ENCODE measurements at places on chromosomes 7 and 10.

- DNase-seq, result no peak
Observed at GRCh38 chr10:119283818-119284217, 76.4 kb downstream of the GRK5 start.

GRCh38 chr10:70363971-70364771 lies 18.3 kb downstream of the LRRC20 start:
- peak; percentile 79 for DNase-seq

- no peak for DNase-seq
Observed at GRCh38 chr10:48655411-48656240, 29.0 kb upstream of the WDFY4 start.

- no peak for DNase-seq
Observed at GRCh38 chr7:42886129-42886528, 25.7 kb downstream of the C7orf25 start.

GRCh38 chr10:123517426-123517825 lies 148.7 kb upstream of the GPR26 start:
- no peak for DNase-seq

- peak; percentile 58 for DNase-seq
Observed at GRCh38 chr7:92836489-92836999, at the start of gene CDK6. Gene CDK6 (minus strand): TSS chr7:92836573. CDS start chr7:92833323, 3,250 bp downstream.

DNA sequence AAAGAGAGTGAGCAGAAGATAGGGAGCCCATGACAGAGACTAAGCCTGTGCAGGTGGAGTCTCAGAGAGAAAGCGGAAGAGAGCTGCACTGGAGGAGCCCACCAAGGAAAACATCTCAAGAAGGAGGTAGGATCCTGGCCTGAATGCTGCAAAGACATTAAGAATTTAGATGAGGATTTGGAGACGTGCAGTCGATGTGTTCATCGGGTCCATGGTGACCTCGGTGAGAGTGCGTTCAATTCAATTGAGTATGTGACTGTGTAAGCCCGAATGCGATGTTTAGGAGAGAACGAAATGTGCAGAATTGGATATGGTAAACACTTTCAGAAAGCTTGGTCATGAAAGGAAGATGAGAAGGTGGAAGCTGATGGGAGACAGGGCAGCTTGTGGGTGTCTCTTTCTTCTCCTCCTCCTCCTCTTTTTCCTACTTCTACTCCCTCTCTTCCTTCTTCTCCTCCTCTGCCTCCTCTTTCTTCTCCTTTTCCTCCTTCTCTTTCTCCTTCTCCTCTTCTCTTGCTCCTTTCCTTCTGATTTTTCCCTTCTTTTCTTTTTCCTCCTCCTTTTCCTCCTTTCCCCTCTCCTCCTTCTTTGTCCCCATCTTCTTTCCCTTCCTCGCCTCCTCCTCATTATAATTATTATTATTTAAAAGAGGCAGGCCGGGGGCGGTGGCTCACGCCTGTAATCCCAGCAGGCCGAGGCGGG lies 276.0 kb downstream of the RPS24 start:
- DNase-seq, result no peak

DNA sequence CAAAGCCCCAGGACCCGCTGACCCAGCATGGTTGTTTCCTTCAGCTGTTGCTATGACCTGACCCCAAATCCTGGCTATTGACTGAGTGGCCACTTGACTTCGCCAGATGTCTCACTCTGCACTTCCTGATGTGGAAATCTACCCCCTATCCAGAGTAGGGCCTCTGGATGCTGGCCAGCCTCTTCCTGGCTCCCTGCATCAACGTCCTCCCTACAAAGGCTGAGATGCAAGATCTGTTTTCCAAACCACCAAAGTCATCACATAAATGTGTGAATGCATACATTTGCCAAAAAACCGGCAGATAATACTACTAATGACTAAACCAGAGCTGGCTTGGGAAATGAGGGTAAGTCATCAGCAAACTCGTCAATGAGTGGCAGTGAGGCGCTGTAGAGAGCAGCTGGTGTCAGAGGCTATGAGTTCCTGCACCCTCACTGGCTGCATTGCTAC lies 70.4 kb downstream of the PYROXD2 start:
- DNase-seq, result no peak

DNA sequence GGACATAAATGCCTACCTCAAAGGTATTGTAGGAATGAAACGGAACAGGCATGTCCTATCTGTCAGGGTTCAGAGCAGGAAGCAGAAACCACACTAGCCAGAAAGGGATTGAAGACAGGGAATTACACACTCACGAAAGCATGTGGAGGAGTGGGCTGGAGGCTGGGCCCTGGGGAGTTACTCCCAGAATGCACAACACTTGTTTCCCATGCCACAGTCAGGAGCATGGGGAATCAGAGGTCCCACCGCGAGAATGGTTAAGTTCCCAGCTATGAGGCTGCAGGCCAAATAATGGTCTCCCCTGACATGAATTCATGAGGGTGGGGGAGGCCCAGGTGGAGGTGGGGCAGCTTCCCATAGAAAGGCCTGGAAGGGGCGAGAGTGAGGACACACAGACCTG lies 212.7 kb downstream of the HERPUD2 start:
- DNase-seq, result no peak

DNA sequence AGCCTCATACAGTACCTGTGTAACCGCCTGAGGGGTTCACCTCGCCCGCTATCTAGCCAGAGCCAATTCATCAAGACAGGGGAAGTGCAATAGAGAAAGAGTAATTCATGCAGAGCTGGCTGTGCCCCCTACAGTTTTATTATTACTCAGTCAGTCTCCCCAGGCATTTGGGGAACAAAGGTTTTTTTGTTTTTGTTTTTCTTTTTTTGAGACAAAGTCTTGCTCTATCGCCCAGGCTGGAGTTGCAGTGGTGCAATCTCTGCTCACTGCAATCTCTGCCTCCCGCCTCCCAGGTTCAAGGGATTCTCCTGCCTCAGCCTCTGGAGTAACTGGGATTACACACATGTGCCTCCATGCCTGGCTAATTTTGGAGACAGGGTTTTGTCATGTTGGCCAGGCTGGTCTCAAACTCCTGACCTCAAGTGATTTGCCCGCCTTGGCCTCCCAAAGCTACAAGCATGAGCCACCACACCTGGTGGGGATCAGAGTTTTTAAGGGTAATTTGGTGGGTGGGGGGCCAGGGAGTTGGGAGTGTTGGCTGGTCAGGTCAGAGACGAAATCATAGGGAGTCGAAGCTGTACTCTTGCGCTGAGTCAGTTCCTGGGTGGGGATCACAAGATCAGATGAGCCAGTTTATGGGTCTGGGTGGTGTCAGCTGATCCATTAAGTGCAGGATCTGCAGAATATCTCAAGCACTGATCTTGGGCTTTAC lies 116.5 kb downstream of the MARCHF5 start:
- no peak for DNase-seq

DNA sequence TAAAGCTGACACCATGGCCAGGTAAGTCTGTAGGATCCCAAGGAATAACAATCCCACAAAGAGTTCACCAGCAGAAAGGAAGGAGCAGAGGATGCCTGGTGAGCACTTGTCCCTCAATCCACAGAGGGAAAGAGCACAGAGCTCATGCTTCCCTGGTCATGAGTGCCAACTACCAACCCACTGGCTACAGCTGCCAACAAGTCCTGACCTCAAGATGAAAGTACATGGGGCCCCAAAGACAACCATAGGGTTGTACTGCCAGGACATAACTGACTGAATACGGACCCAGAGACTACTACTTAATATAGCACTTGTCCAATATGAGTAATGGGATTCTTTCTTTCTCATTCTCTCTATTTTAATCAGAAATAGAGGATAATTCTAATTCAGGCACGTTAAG lies 83.3 kb downstream of the JCAD start:
- no peak for DNase-seq

DNA sequence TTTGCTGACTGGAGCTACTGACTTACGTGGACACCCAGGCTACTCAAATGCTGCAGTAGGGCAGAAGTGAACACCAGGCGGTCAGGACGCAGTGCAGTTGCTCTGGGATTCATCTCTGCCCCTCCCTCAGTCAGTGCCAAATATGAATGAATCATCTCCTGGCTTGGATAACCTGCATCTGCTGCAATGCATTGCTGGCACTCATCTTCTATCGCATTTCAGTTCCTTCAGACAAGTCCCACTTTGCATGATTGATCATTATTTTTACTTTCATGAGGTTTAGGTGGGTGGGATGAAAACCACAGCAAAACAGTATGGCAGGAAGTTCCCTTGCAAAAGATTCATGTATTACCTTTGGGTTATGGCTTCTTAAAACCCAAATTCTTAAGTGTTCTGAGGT lies 224.6 kb upstream of the NRP1 start:
- no peak for DNase-seq

DNA sequence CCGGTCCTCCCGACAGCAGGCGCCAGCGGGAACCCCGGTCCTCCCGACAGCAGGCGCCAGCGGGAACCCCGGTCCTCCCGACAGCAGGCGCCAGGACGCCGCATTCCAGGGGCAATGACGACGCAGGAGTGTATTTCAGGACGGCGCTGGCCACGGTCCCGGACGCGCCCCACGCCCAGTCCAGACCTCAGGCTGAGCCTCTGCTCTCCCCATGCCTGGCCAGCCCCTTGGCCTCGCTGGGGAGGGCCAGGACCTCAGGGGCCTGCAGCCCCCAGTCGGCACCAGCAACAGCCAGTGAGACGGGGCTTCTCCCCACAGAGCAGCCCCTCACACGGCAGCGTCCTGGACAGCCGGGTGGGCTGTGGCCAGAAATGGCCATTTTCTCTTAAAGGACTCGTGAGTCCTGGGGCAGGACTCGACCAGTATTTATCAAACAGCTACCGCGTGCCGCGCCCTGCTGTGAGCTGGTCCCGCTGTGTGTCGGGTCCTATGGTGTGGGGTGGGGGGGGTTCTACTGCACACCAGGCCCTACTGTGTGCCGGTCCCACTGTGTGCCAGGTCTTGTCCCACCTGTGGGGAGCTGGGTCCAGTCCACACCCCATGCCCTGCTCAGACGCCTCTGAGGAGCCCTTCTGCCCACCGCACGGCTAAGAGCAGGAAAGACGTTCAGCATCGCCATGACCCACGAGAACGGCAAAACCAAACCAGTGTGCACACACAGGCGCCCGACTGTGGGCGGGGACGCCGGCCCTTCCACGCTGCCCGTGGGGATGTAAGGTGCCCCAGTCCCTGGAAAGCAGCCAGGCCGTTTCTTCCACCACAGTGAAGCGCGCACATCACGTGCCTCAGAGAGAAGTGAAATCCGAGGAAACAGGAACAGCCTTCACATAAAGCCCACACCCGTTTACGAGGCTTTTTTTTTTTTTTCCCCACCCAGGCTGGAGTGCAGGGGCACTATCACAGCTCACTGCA lies 33.3 kb downstream of the GET4 start:
- no peak for DNase-seq

DNA sequence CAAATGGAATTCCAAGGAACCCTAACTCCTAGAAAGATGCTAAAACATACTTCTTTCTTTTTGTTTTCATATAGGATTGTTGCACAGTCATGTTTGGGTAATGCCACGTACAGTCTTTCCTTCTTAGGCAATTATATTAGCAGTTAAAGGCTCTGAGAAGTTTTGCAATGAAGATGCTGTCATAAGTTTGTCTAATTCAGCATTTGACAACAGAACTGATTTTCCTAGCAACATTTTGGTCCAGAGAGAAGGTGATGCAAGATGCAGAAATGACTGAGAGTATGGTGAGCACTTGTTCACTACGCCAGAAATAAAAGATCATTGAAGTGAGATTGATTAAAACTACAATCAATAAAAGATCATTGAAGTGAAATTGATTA lies 184.0 kb upstream of the PLXNA4 start:
- DNase-seq, result no peak

GRCh38 chr10:93745408-93746065 lies 12.2 kb upstream of the LGI1 start:
- no peak for DNase-seq

DNA sequence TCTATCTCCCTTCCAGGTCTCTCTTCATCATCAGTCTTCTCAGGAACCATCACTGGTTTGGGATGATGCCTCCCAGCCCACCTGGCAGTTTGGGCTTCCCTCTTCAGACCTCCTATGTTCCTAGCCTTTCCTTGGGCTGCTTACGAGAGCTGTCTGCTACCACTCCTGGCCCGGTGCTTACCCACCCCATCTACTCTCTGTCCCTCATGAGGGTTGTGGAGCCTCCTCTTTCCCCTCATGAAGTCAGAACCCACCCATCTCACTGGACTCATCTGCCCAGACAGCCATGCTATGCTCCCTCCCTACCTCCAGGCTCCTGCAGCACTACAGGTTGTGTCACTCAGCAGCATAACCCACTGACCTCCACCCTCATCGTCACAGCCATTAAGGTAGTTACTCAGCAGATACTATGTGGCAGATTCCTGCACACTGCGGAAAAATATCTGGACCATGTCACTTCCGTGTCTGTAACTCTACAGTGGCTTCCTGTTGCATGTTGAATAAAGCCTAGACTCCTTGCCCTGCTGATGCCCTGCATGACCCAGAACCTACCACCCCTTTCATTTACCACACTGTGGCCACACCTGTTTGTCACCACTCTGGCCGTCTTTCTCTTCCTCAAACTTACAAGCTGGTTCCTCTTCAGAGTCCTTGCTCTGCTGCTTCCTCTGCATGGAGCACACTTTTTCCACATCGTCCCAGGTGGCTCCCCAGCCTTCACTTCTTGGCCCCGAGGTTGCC lies 2.0 kb downstream of the DBNL start:
- DNase-seq, result no peak

- DNase-seq, result peak; percentile 55
Observed at GRCh38 chr7:155815332-155816191, 3.3 kb upstream of the SHH start.

- DNase-seq, result no peak
Observed at GRCh38 chr10:3091921-3092320, 24.6 kb downstream of the PFKP start.

GRCh38 chr7:150410131-150410530 lies 31.0 kb downstream of the ZNF775 start:
- no peak for DNase-seq

DNA sequence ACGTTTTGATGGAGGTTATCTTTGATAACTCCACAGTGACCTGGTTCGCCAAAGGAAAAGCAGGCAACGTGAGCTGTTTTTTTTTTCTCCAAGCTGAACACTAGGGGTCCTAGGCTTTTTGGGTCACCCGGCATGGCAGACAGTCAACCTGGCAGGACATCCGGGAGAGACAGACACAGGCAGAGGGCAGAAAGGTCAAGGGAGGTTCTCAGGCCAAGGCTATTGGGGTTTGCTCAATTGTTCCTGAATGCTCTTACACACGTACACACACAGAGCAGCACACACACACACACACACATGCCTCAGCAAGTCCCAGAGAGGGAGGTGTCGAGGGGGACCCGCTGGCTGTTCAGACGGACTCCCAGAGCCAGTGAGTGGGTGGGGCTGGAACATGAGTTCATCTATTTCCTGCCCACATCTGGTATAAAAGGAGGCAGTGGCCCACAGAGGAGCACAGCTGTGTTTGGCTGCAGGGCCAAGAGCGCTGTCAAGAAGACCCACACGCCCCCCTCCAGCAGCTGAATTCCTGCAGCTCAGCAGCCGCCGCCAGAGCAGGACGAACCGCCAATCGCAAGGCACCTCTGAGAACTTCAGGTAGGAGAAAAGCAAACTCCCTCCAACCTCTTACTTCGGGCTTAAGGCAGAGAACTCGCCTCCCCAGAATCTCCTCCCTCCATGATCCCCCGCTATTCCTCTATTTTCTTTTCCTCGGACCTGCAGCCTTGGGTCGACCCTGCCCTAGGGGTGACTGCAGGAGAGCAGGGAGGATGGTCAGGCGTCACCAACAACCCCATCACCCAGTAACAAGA lies at the start of gene SERPINE1:
TSS of gene SERPINE1 (plus strand) at position 454 of the 809 bp plus-strand sequence. CDS start 1,290 bp downstream, outside the sequence.
- no peak for DNase-seq
